ENCODE measurements at places on chromosomes 4 and X.

GRCh38 chrX:29952016-29952415, 263.3 kb upstream of the MAGEB2 start:
- no peak for DNase-seq

DNA sequence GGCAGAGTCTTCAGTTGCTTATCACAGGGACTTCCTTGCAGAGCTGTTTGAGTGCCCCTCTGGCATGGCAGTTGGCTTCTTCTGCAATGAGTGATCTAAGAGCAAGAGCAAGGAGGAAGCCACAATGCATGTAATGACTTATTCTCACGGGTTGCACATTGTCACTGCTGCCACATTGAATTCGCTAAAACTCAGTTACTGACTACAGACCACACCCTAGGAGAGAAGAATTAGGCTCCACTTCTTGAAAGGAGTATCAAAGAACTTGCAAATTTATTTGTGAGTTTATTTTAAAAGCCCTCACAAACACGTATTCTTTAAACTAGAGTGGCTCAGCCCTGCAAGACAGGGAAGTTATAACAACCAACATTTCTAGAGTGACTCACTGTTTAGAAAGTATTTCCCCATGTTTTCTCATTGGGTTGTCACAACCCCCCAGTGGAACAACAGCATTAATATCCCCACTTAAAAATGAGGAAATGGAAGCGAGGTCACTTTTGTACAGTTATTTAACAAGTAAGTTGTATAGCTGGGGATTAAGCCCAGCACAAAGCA, 32.4 kb upstream of the RBPJ start:
- DNase-seq: peak; percentile 60

- DNase-seq: no peak
Measured at GRCh38 chr4:78612398-78613178, 61.0 kb downstream of the ANXA3 start.

GRCh38 chr4:182569561-182569960, 326.4 kb downstream of the TENM3 start:
- no peak for DNase-seq

DNA sequence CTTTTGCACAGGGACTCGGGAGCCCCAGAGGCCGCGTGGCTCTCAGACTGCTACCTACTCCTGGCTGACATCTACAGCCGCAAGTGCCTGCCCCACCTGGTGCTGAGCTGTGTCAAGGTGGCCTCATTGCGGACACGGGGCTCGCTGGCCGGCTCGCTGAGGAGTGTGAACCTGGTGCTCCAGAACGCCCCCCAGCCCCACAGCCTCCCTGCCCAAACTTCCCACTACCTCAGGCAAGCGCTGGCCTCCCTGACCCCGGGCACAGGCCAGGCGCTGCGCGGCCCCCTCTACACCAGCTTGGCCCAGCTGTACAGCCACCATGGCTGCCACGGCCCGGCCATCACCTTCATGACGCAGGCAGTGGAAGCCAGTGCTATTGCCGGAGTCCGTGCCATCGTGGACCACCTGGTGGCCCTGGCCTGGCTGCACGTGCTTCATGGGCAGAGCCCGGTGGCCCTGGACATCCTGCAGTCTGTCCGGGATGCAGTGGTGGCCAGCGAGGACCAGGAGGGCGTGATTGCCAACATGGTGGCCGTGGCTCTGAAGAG, 28.8 kb downstream of the SH3TC1 start:
- DNase-seq: no peak

DNA sequence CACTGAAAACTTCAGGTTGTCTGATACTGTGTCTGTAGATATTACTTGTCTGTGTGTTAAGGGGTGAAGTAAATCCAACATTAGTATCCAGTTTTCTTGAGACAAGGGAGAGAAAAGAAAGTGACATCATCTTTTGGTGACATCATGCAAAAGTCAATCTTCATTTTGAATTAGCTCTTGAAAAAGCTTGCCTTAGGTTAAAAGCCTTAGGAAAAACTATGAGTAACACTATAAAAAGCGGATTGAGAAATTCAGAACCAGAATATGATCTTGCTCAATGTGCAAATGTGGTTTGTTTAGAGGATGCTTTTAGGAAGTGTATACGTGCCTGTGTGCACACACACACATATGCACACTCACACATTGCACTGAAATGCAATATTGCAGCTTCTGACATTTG, 345.8 kb upstream of the CASK start:
- no peak for DNase-seq

- DNase-seq: no peak
Measured at GRCh38 chr4:159159611-159160010, 56.7 kb downstream of the RAPGEF2 start.

GRCh38 chrX:51024106-51024696, 113.7 kb downstream of the BMP15 start:
- no peak for DNase-seq

- no peak for DNase-seq
Measured at GRCh38 chr4:132651196-132651595, 497.9 kb upstream of the PCDH10 start.

DNA sequence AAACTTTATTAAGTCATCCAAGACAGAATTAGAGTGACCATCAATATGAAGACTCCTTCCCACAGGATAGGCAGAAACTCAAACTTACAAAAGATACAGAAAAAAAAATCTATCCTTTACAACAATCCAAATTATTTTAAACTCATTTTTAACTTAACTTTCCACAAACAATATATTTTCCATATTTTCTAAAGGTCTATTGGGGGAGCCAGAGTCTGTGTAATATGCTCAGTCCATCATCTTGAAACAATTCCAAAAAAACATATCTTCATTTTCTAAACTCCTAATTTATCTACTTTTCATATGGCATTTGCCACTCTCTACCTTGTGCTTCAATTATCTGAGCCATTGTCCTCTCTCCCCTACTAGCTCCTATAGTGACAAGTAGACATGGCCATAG, 378.1 kb downstream of the PDGFC start:
- no peak for DNase-seq

DNA sequence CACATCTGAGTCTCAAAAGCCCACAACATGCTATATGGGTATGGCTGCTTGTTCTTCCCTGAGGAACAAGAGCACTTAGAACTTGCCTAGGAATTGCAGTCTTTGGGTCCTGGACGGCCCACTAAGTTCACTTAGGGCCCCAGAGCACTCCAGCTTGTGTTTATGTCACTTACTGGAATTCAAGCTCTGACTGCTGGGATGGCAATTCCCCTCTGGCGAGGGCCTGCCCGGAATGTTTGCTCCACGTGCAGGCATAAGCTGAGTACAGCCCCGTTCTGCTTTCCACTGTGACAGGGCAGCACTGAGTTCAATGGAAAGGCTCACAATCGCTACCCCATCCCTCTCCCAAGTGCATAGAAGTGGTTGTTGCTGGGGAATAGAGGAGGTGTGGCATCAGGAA, 25.9 kb upstream of the RASSF6 start:
- DNase-seq: no peak

- DNase-seq: no peak
Measured at GRCh38 chr4:13248621-13249298, 235.4 kb downstream of the RAB28 start.

GRCh38 chr4:79688691-79689090, 280.7 kb upstream of the GK2 start:
- no peak for DNase-seq

DNA sequence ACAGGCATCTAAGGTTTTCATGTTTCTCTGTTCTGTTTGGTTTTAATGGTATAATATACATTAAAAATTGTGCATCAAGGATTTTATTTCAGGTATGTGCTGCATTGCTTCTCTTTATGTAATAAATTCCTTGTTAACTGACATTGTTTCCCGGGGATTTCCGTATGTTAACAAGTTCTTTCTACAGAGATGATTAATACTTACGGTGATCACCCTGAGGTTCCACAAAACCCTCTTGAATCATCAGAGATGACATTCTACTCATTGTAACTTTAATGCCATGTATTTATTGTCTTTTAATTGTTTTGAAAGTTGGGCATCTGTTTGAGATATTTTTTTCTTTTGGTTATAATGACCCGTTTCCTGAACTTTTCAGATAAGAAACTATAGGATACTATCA, 37.5 kb downstream of the ARHGAP10 start:
- DNase-seq: no peak

- DNase-seq: no peak
Measured at GRCh38 chr4:105122350-105122749, 24.3 kb upstream of the TET2 start.

GRCh38 chr4:17058536-17058915, 160.1 kb upstream of the LDB2 start:
- no peak for DNase-seq

DNA sequence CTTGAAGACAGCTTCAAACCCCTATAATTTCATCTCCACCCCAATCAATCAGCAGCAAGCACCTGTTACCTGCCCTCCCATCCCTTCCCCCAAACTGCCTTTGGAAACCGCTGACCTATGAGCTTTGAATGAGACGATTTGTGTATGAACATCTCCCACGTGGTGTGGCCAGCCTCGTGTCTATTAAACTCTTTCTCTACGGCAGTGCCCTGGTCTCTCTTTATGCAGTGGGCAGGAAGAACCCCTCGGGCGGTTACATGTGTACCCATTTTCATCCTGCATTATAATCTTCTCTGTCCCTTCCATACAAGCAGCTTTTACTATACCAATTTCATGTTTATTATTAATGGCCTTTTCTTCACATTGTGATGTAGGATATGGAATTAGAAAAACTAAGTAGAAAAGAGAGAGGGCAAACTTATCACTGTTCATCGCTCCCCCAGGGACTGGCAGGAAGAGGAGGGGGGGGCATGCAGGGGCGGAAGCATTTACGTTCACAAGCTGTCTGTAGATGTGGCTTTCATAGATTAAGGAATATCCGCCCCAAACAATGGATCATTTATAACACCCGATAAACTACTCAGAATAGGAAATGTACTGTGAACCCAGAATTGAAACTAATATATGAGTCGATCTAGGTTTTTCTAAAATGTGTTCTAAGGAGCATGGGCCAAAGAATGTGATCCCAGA, 95.5 kb upstream of the ZNF518B start:
- no peak for DNase-seq

GRCh38 chr4:119627267-119628255, 1.0 kb downstream of the PDE5A start:
- DNase-seq: peak; percentile 62

DNA sequence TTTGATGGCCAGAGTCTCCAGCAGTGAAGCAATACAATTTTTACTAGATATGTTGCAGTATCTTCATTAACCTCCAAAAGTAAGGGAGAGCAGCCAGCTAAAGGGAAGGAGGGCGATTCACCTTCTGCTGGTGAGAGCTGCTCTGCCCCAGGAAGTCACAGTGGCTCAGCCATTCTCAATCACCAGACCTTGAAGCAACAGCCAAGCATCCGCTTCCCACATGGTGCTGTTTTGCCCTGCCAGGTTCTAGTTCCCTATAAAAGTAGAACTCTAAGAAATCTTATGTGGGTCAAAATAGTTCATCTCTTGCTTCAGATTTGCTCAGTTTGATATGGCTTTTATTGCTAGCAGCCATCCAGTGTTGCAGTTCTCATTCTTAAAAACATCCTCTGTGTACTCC, 166.8 kb downstream of the STIM2 start:
- no peak for DNase-seq

- DNase-seq: no peak
Measured at GRCh38 chr4:102842367-102842766, 15.0 kb upstream of the UBE2D3 start.

All from GM06990 (cell line).